ENCODE measurements at places on chromosomes 5 and 9.

DNA sequence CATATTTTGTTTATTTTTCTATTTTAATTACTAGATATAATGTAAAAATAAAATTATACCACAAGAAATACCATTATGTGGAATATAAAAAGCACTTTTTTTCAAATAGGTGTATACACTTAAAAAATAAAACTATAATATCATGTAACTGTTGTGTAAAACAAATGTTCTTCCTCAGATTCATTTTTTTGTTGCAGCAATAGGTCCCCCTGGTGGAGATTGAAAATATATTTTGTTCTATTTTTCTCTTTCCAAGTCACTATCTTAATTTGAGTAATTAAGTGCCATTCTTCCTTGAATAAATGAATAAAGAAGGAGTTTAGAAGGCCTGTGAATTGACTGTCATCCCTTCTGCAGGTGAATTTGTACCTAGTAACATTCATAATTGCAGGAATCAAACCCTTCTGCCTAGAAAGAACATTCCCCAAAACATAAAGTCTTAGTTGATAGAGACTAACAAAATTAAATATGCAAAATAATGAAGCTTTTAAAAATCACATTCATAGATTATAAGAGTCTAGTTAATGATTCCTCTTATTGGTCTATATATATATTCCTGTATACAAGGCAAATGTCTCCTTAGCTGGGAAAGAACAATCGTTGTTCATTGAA is 23.4 kb downstream of the CETN3 start:
- DNase-seq: peak; percentile 37

- DNase-seq: peak; percentile 52
Measured at GRCh38 chr5:122704247-122705036, 70.4 kb upstream of the SNX2 start.

- no peak for DNase-seq
Measured at GRCh38 chr5:34804913-34805312, 34.1 kb upstream of the TTC23L start.

DNA sequence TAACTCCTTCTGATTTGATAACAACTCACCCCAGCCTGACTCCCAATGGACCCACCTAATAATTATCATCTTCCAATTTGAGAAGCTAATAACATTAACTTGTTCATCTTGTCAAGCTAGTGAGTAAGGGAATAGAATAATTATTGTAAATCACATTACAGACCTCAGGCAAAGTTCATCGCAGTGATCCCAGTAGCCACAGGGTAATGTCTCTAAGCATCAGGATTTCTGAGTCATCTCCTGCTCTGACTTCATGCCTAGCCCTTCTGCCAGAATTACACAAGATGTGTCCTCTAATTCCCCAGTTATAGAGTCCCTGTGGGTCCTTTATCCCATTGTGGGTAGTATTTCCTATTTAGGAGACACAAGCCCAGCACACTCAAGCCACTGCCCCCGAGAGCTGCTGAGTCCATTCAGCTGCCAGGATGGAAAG is 365.7 kb downstream of the DEPDC1B start:
- no peak for DNase-seq

- no peak for DNase-seq
Measured at GRCh38 chr5:139711067-139711905, 63.1 kb downstream of the CXXC5 start.

DNA sequence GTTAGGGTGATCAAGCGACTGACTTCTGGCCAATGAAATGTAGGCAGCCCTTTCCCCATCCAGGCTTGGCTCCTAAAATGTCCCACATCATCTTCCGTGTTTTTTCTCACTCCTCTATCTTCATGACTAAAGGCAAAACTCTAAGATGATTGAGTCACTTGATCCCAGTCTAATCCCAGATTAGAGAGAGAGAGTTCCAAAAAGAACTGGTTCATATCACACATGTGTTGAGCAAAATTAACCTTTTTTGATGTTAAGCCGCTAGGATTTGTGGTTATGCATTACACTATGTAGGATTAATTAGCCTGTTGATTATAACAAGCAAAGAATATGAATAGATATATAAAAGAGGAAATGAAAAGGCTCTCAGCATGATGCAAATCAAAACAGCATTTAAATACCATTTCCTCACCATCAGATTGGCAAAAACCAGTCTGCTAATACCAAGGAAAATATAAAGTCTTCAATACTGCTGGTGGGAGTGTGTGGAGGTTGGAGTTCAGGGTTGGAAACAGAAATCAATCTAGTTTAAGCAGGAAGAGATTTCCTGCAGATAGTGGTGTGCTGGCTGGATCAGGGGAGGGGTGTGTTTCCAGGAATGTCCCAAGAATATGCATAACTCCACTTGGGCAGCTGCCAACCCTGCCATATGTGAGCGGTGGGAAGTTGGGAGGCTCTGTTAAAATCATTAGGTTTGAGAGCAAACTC is 187.6 kb upstream of the S1PR3 start:
- DNase-seq: no peak

DNA sequence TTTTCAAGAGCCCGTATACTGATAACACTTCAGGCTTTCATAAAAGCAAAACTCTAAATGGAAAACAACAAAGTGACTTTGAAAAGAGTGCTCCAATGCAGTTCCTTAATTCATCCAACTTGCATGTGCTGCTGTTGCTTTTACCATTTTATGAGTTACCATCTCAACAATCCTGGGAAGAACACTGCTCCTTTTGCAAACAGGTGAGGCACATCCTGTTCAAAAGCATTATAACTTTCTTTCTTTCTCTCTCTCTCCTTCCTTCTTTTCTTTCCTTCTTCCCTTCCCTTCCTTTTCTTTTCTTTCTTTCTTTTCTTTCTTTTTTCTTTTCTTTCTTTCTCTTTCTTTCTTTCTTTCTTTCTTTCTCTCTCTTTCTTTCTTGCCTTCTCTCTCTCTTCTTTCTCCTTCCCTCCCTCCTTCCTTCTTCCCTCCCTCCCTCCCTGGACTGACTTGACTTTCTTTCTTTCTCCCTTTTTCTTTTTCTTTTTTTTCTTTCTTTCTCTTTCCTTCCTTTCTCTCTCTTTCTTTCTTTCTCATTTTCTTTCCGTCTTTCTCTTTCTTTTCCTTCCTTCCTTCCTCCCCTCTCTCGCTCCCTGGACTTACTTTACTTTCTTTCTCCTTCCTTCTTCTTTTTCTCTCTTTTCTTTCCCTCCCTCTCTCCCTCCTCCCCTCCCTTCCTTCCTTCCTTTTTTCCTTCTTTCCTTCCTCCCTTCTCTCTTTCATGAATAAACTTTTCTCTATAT is 11.2 kb upstream of the PARP8 start:
- peak; percentile 40 for DNase-seq

GRCh38 chr9:89452561-89452960 is 45.4 kb downstream of the SEMA4D start:
- no peak for DNase-seq

GRCh38 chr9:70389621-70390266 is 24.7 kb downstream of the KLF9 start:
- DNase-seq: no peak

DNA sequence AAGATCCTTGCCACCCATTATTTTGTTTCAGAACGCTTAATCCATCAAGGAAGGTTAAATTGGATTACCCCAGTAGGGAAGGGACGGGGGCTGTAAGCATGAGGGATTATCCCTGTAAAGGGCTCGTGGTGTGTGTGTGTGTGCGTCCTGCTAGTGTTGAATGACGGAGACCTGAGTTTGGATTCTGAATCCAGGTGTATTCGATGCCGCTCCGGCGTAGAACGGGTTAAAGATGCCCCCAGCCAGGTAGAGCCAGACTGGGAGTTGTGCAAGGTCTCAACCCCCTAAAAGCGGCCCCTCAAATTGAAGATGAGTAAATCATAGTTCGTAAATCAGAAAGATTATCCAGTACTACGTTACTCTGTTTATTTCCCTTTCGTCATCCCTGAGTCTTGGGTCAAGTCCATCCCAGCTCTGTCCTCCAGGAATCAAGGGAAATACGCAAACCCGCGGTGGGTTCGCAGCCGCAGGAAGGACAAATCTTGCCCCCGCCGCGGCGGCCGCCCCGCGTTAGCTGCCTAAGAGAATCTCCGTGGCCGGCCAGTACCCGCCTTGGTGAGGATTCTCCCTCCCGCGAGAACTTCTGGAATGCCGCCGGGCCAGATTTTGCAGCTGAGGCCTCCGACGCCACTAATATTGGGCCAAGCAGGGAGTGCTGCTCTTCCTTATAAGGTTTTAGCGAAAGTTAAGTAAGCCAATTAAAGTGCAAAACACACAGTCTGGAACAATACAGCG is 586 bp upstream of the MTAP start:
- peak; percentile 94 for DNase-seq

DNA sequence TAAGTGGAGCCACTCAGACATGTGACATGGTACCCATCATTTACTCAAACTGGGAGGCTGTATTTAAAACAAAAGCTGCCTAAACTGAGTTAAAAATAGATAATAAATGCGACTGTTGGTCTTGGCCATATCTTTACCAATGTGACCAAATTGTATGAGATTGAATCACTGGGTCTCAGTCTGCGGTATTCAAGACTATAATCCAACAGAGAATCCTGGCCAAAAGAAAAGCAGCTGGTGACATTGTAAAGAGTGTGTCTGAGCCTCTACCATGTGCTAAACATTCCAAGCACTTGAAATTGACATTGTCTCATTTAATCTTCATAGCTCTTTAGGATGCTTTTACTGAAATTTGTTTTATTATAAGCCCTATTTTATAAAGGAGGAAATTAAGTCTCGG is 282.6 kb downstream of the ZNF608 start:
- DNase-seq: no peak

GRCh38 chr5:79578876-79579275 is 33.4 kb upstream of the TENT2 start:
- DNase-seq: no peak

DNA sequence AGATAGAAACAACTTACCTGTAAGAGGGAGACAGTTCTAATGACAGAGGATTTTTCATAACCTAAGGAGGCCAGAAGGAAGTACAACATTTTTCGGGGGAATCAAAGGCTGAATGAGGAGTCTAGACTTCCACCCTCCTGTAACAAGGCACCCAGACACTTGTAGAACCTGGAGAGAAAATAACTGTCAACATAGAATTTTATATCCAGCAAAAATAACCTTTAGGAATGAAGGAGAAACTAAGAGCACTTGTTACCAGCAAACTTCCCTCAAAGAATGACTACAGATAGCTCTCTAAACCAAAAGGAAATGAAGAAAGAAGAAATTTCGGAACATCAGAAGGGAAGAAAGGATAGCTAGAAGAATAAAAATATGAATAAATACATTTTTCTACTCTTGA is 25.9 kb upstream of the F2RL2 start:
- DNase-seq: no peak

DNA sequence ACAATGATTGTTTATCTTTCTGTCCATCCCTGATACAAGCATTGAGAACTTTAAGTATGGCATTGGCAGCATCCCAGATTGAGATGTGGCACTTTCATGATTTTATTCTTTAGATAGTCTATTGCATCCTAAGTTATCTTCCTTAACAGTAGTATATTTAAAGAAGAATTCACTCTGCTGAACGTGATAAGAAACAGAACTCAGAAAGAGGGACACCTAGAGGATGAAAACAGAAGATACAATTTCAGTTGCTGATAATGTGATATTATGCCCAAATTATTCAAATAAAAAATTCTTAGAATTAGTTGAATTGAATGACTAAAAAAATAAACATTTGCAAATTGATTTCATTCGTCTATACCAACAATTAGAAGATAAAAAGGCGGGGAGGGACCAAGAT is 218.1 kb upstream of the DMRTA1 start:
- DNase-seq: no peak

GRCh38 chr5:55063899-55064298 is 38.5 kb upstream of the GZMA start:
- no peak for DNase-seq

DNA sequence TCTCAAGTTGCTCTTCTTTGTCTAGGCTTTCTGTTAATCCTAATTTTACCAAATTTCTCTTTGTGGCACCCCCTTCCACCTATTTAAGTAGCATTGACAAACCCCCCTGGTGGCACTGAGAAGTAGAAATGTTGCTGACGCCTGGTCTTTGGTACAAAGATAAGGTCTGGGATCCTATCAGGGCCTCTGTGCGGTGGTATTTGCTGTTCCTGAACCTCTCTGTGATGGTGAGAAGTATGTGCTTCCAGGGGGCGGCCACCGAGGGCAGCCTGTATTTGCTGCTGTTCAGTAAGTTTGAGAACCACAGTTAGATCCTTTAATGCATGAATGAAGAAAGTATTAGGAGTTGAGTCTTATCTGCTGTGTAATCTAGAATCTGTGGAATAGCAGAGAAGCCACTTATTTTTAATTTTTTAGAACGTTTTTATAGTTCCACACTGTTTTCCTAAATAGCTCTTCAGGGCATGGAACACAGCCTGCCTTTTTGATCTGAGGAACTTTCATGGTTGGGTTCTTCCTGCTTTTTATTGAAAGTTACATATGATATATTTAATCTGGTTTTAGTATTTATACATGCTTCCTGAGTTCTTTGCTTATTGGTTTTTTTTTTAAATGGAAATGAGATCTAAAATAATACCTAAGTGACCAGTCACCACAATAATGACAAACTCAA is 124.2 kb downstream of the TRIO start:
- no peak for DNase-seq

DNA sequence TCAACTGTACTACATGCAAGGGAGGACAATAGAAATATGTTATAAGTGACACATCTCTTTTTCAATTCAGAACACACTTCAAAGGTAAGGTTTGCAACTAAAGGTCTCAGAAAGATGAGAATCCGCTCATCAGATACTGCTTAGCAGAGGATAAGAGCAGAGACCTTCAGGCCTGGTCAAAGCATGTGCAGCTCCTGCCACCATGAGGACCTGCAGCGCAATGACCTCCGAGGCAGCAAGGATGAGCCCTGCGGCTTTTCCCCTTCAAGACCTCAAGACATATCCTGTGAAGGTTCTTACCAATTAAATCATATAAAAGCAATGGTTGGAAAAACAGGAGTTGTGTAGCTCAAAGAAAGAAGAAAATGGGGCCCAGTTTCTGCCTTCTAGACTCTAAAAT is 135.8 kb downstream of the TRIM36 start:
- DNase-seq: peak; percentile 24

DNA sequence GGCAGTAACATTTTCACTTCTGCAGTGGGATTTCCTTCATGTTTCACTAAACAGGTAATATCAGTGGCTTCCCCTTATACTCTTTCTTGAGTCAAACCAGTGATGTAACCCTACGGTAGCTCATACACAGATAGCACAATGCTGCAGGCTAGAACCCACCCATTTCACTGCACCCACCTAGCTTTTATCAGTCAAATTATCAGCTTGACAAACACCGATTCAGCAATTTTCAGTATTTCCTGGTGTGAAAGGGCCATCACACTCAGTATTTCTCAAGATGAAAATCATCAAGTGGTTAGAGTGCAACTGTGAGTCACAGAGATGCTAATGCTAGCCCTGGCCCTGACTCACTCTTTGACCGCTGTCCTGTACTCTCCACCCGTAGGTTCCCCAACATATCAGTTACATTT is 242.3 kb upstream of the PTGER4 start:
- no peak for DNase-seq

GRCh38 chr5:129460936-129461710 is 1.0 kb downstream of the ADAMTS19 start:
- DNase-seq: no peak

GRCh38 chr5:39714036-39714698 is 289.4 kb upstream of the DAB2 start:
- peak; percentile 87 for DNase-seq
